ENCODE measurements at places on chromosomes 5 and 9. TPM values are rescaled to one million over a fixed set of nuclear protein-coding genes. Genes with fewer than 3 reads are reported as not detected.

GRCh38 chr5:106634375-106634774 lies 1036.4 kb downstream of the EFNA5 start:
- DNase-seq, result no peak

DNA sequence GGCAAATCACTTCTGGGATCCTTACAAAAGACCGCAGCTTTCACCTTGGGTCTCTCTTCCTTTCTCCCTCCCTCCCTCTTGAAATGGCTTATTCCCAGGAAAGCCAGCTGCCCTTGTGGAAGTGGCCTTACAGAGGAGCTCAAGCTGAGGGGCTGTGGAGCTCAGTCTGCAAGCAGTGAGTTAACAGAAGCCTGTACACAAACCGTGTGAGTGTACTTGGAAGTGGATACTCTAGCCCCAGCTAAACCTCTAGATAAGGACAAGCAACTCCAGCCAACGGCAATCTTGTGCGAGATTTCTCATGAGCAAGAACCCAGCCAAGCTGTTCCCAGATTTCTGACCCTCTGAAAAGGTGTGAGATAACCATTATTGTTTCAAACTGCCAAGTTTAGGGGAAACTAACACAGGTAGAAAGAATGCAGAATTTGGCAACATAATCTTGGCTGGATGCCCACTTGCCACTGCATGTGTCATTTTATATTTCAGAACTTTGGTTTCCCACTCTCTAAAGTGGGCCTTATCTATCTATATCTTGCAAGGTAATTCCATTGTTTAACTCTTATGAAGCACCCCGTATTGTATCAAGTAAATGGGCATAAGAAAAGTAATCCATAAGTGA lies 85.6 kb downstream of the CDH18 start:
- DNase-seq, result no peak

DNA sequence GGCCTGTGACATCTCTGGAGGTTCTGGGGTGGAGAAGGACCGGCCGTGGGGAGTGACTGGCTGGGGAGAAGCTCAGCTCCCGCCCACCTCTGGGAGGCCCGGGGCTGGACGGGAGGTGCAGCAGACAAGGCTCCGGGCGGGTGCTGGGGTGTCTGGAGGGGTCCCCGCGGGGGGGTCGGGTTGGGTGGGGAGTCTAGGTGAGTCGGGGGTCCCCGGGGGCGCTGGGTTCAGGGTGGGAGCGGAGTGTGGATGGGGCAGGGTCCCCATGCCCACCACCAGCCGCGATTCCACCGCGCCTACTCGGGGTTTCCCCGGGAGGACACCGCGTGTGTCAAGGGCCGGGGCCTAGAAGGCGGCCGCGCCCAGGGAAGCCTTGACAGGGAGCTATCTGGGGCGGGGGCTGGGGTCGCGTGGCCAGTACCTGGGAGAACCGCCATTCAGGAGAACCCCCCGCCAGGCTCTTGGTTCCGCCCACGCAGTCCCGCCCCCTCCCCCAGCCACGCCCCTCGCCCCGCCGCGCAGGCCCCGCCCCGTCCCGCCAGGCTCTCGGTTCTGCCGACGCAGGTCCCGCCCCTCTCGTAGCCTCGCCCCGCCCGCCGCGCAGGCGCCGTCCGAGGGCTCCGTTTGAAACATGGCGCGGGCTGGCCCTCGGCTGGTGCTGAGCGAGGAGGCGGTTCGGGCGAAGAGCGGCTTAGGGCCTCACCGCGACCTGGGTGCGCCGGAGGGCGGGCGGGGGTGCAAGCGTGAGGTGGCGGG lies at the start of gene CEP72:
TSS of gene CEP72 (plus strand) at position 610 of the 756 bp plus-strand sequence. CDS start at position 632, 22 bp downstream.
- peak; percentile 93 for DNase-seq

DNA sequence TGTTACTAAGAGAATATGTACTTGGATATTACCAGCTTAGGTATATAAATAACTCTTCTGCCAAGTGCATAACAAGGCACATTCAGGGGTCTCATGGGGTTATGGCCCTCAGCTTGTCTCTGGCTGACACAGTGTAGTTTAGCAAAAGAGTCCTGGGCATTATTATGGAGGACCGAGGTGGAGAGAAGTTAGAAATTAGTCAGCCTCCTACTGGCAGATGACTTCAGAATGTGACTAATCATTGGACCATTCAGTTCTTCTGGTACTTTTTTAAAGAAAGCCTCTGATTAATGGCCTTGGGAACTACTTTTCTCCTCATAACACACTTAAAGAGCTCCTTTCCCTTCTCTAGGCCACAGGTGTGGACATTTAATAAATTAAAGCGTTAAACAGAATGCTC lies 178.9 kb downstream of the SH3GL2 start:
- DNase-seq, result no peak

DNA sequence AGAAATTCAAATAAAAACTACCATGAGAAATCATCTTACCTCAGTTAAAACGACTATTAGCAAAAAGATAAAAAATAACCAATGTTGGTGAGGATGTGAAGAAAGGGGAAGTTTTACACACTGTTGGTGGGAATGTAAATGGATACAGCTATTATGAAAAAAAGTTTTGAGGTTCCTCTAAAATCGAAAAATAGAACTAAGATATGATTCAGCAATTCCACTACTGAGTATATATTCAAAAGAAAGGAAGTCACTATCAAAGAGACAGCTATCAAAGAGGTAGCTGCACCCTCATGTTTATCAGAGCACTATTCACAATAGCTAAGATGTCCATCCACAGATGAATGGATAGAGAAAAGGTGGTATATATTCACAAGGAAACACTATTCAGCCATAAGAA lies 1888.4 kb downstream of the MAT2B start:
- DNase-seq, result no peak

DNA sequence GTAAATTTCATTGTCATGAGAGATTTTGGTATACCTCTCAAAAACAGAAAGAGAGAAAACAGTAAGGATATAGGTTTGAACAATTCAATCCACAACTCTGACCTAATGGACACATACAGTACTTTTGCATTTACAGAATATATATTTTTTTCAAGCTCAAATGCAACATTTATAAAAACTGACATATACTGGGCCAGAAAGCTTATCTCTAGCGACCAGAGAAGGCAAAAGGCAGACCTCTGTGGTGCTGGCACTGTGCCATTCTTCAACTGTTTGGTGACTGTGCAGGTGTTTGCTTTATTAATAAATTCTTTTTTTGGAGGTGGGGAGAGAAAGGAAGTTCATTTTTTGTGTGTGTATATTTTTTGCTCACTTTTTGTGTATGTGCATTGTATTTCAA lies 6.0 kb upstream of the PLAC8L1 start:
- DNase-seq, result no peak

DNA sequence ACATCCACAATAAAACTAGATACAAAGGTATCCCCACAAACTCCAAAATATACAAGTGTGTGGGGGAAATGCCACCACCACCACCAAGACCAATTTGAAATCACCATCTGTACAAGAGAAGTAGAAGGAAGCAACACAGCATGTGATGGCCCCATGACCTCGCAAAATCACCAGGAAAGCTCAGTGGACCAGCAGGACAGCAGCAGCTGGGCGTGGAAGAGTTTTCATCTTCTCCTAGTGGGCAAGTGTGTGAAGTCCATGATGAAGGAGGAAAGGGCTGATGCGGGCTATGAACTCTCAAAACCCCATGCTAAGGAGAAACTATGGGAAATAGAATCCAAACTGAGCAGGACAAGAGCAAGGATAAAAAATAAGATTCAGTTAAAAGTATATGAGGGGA lies 58.1 kb downstream of the GOLPH3 start:
- DNase-seq, result no peak

GRCh38 chr5:136040746-136041415 lies 12.1 kb downstream of the TGFBI start:
- no peak for DNase-seq

The TMC1 gene
- total RNA-seq, result 0.43 TPM

The C9orf50 gene
- total RNA-seq, result 0.31 TPM

The PHPT1 gene
- 95.7 TPM for total RNA-seq

The TRPM6 gene
- total RNA-seq, result 0.10 TPM

The SLC6A19 gene
- not detected for total RNA-seq

Data from activated T-cell treated with anti-CD3 and anti-CD28 coated beads, Interleukin-2, amount 50 U/mL, for 72 hours (primary cell).